Activated T-helper 1 cell treated with Interleukin-2 at 50 U/mL for 16 hours (primary cell): ENCODE measurements at places on chromosomes 12 and 14.

GRCh38 chr12:80701388-80701787 is 6.0 kb upstream of the MYF6 start:
- no peak for DNase-seq

DNA sequence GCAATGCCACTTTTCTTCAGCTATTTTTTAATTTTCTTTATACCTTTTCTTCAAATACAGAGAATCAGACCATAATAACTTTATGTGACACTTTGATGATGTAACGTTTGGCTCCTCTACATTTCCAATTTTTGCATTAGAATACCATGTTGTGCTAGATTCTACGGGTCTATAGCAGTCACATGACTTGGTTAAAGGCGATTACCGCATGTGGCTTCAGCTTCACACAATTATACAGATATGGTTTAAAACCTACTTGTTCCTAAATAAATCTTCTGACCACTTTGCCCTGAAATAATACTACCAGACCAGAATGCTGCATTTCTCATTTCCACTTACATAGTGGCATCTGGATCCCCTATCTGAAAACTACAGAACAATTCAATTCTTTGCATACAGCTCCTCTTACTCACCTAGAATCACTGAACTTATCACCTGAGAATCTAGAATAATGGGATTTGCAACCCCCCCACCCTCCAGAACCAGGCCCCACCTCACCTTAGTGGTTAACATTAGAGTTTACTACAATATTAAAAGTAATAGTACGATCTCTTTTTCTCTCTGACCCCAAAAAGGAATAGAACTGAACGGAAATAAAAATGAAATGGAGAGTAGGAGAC is 1.3 kb downstream of the MAX start:
- no peak for DNase-seq

DNA sequence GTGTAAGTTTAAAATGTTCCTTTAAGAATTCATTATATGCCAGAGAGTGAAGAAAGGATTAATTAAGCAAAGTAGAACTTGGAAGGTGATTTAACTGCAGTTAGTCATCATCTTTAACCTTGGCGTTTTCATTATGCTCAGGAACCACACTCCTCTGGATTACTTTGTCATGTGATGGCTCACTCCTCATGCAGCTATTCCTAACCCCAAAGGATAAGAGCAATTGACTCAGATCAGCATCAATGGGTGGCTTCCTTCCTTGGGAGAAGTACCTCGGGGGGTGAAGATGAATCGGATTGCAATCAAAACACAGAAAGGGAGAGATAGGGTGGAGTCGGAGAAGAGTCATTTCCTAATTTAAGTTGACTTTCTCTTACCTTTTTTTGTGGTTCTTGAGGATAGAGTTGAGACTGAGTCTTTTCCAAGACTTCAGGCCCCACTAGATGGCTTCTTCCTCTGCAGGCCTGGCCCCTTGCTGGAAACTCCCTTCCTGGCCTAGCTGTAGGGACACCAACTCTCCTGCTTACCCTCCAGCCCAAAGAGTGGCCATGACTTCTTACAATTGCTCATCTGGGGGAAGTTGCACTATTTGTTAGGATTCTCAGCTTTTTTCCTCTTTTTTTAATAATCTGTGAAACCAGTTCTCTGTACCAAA is 238.6 kb upstream of the DDHD1 start:
- DNase-seq: no peak

DNA sequence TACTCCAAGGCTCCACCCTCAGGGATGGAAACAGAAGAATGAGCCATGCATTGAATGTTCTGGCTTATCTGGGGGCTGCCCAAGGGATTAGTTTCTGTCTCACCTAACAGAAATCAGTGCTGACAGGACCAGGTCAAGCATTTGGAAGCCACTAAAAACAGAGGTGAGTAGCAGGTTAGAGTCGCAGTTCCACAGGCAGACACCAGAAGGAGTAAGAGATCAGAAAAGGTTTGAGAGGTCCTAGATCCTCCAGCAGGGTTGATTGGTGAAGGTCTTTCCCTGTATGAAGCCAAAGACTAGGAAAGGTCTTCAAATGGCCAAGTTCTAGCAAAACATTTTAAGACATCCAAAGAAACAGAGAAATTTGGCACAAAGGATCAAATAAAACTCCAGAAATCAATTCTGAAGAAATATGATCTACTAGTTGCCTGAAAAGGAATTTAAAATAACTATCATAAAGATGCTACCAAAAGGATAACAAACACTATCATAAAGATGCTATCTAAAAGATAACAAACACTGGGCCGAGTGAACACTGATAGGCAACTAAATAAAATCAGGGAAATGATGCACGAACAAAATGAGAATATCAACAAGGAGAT is 19.5 kb upstream of the TTC9 start:
- DNase-seq: no peak

DNA sequence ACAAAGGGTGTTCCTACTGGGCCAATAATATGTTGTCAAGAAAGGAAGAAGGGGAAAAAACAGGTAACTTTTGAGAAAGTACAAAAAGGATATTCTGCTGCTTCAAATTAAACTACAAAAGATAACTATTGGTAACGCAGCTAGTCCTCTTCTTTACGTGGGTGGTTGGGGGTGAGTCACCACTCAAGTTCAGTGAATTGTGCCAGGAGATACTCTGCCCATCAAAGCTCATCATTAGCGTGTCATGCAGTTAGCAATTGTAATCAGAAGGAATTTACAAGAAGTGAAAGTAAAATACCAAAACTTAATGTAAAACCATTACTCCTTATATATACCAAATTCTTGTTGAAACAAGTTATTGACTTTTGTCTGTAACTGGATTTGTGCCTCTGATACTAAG is 342.0 kb downstream of the NPAS3 start:
- DNase-seq: no peak

- DNase-seq: peak; percentile 43
These were observed at the start of gene ETV6 for GRCh38 chr12:11649413-11650285. TSS of gene ETV6 (plus strand) at chr12:11649674. CDS start at chr12:11650128, 454 bp downstream.

- DNase-seq: no peak
These were observed 39.8 kb downstream of the SPRING1 start for GRCh38 chr12:116698116-116698515.

DNA sequence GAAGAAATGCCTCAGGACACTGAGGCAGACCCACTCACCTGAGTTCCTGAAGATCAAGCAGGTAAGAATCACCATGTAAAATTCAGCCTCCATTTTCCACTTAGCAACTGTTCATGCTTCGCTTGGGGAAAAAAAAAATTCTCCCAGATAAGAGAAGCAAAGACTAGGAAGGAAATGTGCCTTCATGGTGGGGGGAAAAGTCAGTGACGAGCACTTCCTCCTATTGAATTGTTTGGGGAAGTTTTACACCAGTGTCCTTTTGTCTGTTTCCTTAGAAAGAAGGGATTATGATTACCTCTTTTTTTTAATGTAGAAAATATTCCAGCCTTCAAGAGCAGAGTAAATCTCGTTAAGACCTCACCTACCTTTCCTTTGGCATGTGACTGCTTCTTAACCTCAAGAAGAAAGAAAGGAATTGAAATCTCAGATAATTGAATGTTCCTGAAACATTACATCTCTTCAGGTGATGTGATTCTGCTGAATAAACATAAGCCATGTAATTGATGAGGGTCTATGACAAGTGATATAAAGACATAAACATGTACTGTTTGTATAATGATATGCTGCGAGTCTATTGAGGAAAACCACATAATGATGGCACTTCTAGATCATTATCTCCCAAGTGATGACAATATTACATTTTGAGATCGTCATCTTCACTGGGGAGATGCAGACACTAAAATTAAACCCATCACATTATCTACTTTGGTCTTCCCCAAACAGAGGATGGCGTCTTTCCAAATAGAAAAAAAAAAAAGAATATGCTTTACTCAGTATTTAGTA is at the start of gene PTPRB:
TSS of gene PTPRB (minus strand) at position 127 of the 783 bp plus-strand sequence. CDS start at position 93, 34 bp downstream.
- DNase-seq: no peak

DNA sequence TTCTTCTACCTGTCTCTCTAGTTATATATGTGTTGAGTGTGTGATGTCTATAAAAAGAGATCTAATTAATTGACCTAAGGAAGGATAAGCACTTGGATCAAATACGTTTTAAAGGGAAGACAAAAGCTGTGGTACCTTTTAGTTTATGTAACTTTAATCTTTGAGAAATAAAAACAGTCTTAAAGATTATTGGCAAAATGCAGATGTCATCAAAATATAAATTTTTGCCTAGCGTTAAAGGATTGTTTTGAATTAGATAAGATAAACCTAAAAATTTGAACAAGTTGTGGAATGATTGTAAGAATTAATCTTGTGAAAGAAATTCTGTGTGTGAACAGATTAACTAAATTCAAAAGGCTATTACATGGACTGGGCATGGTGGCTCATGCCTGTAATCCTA is 42.9 kb downstream of the C12orf56 start:
- DNase-seq: no peak

- DNase-seq: no peak
These were observed 90.9 kb upstream of the NCOR2 start for GRCh38 chr12:124658302-124658701.

DNA sequence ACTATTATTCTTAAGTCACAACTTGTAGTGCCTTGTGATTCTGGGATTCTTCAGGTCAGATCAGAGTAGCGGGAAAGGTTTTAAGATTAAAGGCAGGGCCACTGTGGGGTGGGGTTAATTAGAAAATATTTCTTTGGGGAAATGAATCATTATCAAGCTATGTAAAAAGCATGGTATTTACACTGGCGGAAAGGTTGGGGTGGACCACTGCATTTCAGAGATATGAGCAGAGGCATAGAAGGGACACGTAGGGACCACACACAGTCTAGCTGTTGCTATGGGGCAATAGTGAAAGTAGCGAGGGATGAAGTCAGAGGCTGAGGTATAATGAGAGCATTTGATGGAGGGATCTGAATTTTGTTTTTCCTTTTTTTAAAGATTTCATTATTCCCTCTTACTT is 31.7 kb upstream of the KCNH3 start:
- no peak for DNase-seq

DNA sequence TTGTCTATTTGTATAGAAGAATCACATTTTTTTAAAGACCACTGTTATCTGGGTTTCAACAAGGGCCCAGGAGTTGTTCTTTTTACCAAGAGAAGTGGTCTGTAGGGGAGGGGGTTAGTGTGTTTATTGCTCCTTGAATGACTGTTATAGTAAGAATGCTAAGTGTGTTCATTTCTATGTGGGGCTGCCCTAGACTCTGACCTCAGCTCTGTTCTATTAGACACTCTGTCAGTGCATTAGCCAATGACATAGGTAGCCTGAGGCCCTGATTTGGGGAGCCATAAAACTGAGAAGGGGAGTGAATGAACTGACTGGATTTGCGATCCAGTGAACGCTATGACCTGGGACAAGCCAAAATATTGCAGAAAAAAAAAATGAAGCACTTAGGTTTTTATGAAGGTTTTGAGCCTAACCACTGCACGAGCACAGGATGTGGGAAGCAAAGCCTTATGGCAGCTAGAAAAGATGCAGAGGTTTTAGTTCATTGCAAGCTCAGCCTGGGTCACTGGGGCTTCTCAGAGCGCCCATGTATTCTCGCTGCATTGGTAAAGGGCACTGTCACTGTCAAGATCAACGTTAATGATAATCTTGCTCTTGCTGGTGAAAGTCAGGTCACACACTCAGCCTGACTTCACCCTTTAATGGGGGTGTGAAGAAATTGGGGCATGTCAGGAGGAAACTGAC is 63.8 kb downstream of the PRKCH start:
- DNase-seq: peak; percentile 38

- DNase-seq: no peak
These were observed 15.2 kb downstream of the DCAF4 start for GRCh38 chr14:72941286-72941985.

DNA sequence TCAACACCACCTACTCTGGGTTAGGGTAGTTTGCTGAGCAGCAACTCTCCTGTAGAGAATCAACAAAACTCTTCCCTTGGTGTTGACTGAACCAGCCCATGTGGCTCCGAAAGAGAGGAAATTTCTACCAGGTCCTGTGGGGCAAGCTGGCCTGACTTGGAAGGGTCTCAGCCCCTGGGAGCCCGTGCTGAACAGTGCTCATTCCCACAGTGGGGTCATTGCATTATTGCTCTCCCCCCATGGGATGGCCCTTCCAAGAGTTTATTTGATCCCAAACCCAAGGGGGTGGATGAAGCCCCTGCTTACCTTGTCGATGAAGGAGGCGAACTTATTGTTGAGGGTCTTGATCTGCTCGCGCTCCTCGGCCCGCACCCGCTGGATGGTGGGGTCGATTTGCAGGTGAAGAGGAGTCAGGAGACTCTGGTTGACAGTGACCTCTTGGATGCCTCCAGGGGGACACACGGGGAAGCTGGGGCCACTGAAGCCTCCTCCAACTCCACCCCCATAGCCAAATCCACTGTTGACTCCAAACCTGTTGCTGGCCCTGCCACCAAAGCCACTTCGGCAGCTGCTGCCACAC is 580 bp downstream of the KRT75 start:
- DNase-seq: no peak

DNA sequence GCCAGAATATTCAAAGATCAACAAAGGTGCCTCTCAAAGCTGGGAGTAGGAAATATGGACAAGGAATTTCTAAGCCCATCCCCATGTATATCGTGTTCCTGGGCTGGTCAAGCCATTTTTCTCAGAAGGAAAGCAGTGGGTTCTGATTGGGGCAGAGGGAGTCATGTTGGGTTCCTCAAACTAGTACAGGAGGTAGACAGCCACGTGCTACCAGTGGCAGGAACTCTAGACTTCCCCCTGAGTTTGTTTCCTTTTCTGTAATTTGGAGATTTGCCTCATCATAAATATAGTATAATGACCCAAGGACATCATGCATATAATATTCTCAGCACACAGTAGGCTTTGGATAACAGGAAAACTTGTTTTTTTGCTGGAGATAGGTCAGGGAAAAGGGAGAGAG is 16.4 kb upstream of the PLEKHH1 start:
- DNase-seq: no peak

DNA sequence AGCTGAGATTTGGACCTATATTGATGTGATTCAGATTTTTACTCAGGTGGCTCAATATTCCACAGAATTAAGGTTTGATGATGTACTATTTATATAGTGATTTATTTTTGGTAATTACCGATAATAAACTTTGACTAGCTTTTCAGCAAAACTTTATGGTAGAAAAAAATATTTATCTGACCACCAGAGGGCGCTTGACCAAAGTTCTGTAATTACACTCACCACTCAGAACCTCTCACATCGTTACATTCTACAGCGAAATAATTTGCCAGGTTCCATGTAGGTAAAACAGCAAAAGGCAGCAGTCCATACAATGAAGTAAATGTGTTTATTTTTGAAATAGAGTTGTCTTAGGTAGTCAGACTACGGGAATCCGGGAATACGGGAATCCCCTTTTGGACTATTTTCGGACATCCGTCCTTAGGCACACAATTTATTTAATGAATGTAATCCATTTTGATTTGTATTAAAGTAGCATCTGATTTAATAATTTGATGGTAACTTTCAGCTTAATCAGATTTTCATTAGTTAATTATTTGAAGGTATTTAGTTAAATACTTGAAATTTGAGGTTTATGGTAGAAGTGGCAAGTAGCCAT is 143.0 kb upstream of the DDHD1 start:
- DNase-seq: no peak

DNA sequence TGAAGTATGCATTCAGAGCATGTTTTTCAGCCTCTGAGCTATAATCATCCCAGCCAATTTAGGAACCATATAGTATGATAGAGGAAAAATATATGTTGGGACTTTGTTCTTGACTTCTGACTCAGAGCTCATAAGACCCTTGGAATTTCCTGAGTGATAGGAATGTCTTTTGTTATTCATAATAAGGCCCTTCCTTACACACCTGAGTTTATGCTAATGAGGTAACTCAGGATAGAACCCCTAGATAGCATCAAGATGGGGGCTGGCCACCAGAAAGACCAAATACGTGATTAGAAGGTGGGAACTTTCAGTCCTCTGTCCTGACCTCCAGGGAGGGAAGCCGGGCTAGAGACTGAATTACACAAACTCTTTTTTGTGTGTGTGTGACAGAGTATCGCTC is 32.4 kb upstream of the PLEK2 start:
- no peak for DNase-seq
